Fibroblast of the aortic adventitia (primary cell): ENCODE measurements at places on chromosomes 6 and 20. TPM values are rescaled to one million over a fixed set of nuclear protein-coding genes. Genes with fewer than 3 reads are reported as not detected.

Gene EBF4
- total RNA-seq = 0.09 and 2.6 TPM in 2 replicates

Gene PACSIN1
- total RNA-seq = not detected in 2 replicates

Gene SOX4
- total RNA-seq = 12.4 and 66.9 TPM in 2 replicates

Gene WASF1
- 11.7 and 20.1 TPM in 2 replicates for total RNA-seq

Gene MOXD1
- 6.1 and 78.8 TPM in 2 replicates for total RNA-seq
